ENCODE measurements at places on chromosomes 7 and 10.

DNA sequence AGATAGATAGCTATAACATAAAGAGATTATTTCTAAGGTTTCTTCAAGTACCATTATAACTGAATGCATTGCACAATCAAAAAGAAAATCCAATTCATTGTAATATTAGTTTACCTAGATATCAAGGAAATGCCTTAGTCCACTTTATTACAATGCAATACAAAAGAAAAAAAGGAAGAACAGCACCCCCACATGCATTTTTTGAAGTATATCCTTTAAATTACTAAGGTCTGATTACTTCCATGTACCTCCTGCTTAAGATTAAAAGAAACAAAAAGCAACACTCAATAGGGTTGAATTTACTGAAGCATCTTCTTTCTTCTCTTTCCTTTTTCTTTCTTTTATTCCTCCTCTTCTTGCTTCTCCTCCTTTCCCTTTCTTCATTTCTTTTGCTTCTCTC, 973.8 kb upstream of the LRRTM3 start:
- DNase-seq = no peak

- DNase-seq = no peak
Measured at GRCh38 chr10:77504873-77505257, 132.7 kb downstream of the KCNMA1 start.

DNA sequence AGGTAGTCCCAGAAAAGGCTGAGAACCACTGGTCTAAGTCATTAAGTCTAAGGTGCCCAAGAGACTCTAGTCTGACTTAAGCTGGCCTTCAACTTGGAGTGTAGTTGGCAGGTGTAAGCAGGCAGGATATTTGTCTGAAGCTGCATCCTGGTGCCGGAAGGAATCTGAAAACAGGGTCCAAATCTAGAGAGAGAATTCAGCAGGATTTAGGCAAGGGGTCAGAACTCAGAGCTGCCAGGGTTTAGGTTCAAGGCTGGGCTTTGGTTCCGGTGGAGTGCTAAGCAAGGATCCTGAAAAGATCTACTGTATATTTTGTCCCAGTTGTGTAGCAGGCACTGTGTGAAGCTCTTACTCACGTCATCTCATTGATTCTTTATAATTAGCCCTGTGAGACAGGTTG, 16.5 kb upstream of the SEPTIN7 start:
- no peak for DNase-seq

- DNase-seq = no peak
Measured at GRCh38 chr10:43044961-43045621, 31.8 kb upstream of the RET start.

DNA sequence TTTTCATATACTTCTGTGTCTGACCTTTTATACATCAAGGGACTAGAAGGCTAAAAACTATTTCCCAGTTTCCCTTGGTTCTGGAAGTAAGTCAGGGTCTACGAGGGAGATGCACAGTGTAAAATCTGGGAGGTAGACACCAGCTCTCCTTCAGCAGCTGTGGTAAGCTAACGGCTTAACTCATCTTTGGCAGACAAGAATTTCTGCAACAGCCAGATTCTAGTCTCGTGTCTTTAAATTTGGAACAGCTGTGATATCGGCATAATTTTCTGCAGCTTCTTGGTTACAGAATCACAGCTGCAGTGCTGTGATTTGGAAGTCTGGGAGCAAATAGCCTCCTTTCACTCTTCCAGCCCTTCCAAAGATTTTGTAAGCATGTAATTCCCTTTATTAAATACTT, 37.4 kb upstream of the ABCB4 start:
- DNase-seq = no peak
